ENCODE measurements at places on chromosomes 7 and 10.

GRCh38 chr10:62916141-62916603 is 100.0 kb upstream of the EGR2 start:
- DNase-seq = peak; percentile 73

- DNase-seq = no peak
These were observed 49.8 kb upstream of the NFE2L3 start for GRCh38 chr7:26102176-26102575.

DNA sequence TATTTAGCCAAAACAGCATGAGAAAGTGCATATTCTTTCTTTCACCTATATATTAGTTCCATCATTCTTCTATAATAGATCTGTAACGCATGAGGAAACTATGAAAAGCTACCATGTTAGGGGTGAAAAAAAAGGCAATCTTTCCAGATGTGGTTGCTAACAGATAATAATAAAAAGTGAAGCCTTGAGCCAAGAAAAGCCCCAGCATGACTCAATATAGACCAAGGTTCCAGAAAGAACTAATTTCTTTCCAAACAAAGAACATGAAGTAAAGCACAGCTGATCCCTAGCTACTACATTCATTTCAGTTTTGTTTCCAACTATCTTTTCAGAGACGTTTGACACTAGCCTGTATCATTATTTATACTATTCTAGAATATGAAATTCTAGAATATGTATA is 16.4 kb downstream of the ARL4A start:
- DNase-seq = no peak

DNA sequence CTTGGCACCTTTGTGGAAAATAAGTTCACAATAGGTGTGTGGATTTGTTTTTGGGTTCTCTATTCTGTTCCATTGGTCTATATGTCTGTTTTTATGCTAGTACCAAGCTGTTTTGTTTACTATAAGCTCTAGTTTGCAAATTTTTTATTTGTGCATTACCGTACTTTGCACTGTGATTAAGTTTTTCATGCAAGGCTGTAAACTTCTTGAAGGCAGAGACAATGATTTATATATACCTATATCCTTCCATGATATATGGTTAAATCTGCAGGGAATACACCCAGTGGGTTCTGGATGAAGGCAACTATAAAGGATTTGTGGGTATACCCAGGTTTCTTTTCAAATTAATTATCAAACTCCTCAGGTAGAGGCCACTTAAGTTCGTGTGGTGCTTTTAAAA is 91.8 kb upstream of the PDLIM1 start:
- DNase-seq = no peak

DNA sequence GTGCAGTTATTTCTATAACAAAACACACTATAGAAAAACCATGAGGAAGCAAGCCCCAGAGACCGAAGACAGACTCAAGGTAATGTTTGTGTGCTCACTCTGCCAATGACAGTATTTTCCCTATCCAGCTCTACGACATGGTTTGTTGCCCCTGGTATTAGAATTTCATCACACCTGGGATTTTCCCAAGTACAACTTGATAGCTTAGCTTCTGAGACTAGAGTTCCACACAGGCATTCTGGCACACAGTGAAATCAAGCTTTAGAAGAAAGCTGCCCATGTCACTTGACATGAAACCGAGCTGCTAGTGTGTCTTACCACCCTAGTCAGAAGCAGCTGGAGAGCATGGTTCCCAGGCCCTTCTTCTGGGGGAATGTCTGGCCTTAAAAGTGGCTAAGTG is 44.1 kb upstream of the AKR1E2 start:
- no peak for DNase-seq

DNA sequence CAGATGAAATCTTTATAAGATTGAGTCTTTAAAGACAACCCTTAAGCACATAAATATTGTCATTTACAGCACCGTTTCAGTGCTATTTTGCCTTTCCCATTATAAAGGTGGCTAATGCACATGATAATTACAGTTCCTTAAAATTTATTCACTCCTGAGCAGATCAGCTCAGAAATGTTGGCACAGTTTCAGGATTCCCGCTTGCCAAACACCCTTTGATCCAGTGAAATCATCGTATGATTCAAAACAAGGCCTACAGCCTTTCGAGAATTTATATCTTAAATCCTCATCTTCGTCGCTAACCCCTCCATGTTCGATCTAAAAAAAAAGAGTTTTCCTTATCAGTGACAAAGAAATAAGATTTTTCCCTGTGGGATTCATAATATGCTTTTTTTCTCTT is 14.1 kb upstream of the SOSTDC1 start:
- DNase-seq = no peak
